ENCODE measurements at places on chromosomes 2 and 18.

GRCh38 chr18:58113337-58113736 is 69.3 kb downstream of the NEDD4L start:
- DNase-seq = no peak

- no peak for DNase-seq
Measured at GRCh38 chr18:62898359-62898758, 183.0 kb downstream of the PHLPP1 start.

DNA sequence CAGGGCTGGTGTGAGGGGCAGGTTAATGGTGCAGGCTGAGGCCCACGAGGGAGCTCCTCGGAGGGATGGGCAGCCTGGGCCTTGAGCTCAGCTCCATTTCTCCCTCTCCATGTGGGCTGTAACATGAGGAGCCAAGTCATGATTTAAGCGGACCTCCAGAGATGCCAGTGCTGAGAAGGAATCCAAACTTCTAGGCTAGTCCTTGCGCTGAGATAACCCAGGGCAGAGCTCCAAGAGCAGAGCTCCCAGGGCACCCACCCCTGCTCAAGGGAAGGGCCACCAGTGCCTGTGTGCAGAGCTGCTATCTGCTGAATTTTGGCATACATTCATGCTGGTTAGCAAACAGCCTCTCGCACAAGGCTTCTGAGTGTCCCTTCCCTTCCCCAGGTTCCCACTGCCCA is 95.1 kb downstream of the MRO start:
- DNase-seq = no peak

- no peak for DNase-seq
Measured at GRCh38 chr2:149826471-149827125, 239.0 kb upstream of the MMADHC start.

- no peak for DNase-seq
Measured at GRCh38 chr2:4862031-4862430, 830.2 kb upstream of the SOX11 start.

DNA sequence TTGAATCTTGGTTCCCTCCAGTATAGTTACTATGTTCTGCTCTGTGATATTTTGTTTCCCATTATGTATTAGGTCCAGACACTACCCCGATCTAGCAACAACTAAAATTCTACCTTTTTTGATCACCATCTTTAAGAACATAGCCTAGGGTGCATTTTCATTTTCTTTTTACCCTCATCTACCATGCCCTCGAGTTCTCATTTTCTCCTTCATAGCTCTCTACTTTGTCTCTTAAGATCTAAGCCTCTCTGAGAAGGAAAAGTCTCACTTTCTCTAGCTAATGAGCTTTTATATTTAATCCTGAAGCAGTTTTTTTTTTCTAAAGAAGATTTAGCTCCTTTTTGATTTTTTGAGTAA is 1089.4 kb upstream of the SLC39A10 start:
- no peak for DNase-seq

GRCh38 chr2:219506153-219506801 is 7.6 kb downstream of the GMPPA start:
- DNase-seq = no peak

- no peak for DNase-seq
Measured at GRCh38 chr2:43905871-43906270, 67.1 kb downstream of the ABCG8 start.

- no peak for DNase-seq
Measured at GRCh38 chr2:158633261-158633660, 161.9 kb upstream of the DAPL1 start.

GRCh38 chr2:29187926-29188325 is 72.7 kb downstream of the CLIP4 start:
- DNase-seq = no peak

GRCh38 chr2:169109502-169110409 is 40.4 kb downstream of the DHRS9 start:
- no peak for DNase-seq
